ENCODE measurements at places on chromosomes 4 and X. TPM values are rescaled to one million over a fixed set of nuclear protein-coding genes. Genes with fewer than 3 reads are reported as not detected.

The GAGE1 gene
- not detected for polyA plus RNA-seq

The SPANXD gene
- polyA plus RNA-seq = not detected

The PROM1 gene
- polyA plus RNA-seq = not detected

The RHOXF1 gene
- polyA plus RNA-seq = 0.18 TPM

The TAF7L gene
- not detected for polyA plus RNA-seq

The MXD4 gene
- polyA plus RNA-seq = 53.5 TPM

The UGT2B15 gene
- 23.5 TPM for polyA plus RNA-seq

The DOK7 gene
- 2.1 TPM for polyA plus RNA-seq

The SPATA18 gene
- polyA plus RNA-seq = 2.5 TPM

The PASD1 gene
- not detected for polyA plus RNA-seq

The ANXA10 gene
- 2.9 TPM for polyA plus RNA-seq

The MYL5 gene
- 22.4 TPM for polyA plus RNA-seq

The FATE1 gene
- polyA plus RNA-seq = 0.15 TPM

The TIGD4 gene
- 0.09 TPM for polyA plus RNA-seq

The ANOS1 gene
- 0.90 TPM for polyA plus RNA-seq

The ZNF157 gene
- polyA plus RNA-seq = not detected

The SLC49A3 gene
- polyA plus RNA-seq = 10.3 TPM

The CLDN22 gene
- not detected for polyA plus RNA-seq

The TCEAL4 gene
- 48.9 TPM for polyA plus RNA-seq

The MAMLD1 gene
- 4.8 TPM for polyA plus RNA-seq

The PCYT1B gene
- 0.03 TPM for polyA plus RNA-seq

The CLNK gene
- not detected for polyA plus RNA-seq

The ZNF330 gene
- polyA plus RNA-seq = 32.7 TPM

The CXorf49 gene
- polyA plus RNA-seq = 0.40 TPM

The PDHA1 gene
- polyA plus RNA-seq = 91.2 TPM

The SPANXA1 gene
- polyA plus RNA-seq = not detected

The RWDD4 gene
- 11.1 TPM for polyA plus RNA-seq

The RASSF6 gene
- polyA plus RNA-seq = 0.11 TPM

The CT45A10 gene
- polyA plus RNA-seq = not detected

The RBMXL3 gene
- polyA plus RNA-seq = not detected

The LINC00632 gene
- polyA plus RNA-seq = 17.0 TPM

The F8A3 gene
- polyA plus RNA-seq = not detected

The GABRA4 gene
- polyA plus RNA-seq = not detected

The P2RY4 gene
- polyA plus RNA-seq = not detected

The IL13RA1 gene
- polyA plus RNA-seq = 14.7 TPM

The SHISA3 gene
- 12.8 TPM for polyA plus RNA-seq

The HAND2 gene
- polyA plus RNA-seq = 3.8 TPM

Measured in adipose tissue (tissue), 3 donors.